NCI-H1092 (cell line): ENCODE measurements at places on chromosomes 2 and 18.

DNA sequence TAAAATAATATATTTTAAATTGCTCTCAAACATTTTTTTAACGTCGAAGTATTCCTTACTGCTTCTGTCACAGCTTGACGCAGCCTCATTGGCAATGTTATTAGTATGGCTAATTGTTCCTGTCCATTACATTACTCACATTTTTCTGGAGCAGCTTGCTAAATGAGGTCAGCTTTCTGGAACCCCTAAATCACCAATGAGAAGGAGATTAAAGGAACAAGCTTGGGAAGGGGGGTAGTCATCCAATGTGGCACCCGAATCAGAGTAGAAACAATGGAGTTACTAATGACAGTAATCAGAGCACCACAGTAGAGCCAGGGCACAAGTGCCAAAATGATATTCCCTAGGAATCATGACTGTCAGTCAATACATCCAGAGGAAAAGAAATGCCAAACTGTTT lies 5.1 kb downstream of the NEUROD1 start:
- DNase-seq, result no peak

DNA sequence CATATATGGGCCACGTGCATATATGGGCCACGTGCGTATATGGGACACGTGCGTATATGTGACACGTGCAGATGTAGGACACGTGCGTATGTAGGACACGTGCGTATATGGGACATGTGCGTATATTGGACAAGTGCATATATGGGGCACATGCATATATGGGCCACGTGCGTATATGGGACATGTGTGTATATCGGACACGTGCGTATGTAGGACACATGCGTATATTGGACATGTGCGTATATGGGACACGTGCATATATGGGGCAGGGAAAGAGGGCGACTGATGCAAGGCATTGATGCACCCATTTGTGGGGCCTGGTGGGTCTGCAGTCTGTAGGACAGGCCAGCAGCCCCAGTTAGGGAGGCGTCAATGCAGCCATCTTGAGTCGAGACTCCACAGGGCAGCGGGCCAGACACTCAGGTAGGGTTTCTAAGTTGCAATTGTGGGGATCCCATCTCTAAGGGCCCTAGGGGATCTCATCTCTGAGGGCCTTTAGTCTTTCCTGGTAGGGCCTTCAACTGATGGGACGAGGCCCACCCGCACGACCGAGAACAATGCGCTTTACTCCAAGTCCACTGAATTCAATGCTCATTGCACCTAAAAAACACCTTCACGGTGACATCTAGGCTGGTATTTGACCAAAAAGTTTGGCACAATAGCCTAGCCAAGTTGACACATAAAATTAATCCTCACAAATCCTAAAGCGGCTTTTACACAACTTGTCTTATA lies 92.3 kb upstream of the ZNF516 start:
- DNase-seq, result no peak

DNA sequence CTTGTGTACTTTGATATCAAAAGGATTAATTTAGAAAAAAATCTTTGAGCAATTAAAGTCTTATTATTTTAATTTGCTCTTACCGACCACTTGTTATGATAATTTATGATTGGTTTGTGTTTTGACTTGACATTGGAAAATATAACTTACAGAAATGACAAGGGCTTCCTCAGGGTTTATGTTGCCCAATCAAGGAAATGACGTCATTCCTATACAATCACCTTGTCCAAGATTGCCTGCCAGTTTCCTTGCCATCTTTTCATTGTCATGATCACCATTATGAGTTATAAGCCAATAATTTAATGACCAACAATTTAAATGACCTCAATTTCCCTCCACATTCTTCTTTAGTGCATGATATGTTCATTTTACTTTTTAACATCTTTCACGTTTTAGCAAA lies 351.8 kb upstream of the TMEFF2 start:
- no peak for DNase-seq

- DNase-seq, result no peak
Observed at GRCh38 chr18:58300867-58301266, 256.8 kb downstream of the NEDD4L start.

DNA sequence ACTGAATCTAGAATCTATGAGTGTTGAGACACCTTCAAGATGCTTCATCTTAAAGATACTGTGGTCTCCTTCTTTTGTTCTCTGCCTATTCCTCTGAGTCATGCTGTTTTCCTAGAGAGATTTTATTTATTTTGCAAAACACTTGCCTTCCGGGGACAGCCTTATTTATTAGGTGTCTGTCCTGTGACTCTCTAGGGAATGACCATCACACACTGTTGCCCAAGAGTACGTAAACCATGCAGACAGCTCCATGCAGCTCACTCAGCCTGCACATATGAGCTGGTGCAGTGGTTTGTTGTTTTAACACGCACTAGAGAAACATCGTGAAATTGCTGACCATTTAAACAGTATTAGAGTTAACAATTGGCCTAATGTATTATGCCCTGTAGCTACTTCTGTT lies 12.4 kb upstream of the ADCYAP1 start:
- DNase-seq, result no peak

DNA sequence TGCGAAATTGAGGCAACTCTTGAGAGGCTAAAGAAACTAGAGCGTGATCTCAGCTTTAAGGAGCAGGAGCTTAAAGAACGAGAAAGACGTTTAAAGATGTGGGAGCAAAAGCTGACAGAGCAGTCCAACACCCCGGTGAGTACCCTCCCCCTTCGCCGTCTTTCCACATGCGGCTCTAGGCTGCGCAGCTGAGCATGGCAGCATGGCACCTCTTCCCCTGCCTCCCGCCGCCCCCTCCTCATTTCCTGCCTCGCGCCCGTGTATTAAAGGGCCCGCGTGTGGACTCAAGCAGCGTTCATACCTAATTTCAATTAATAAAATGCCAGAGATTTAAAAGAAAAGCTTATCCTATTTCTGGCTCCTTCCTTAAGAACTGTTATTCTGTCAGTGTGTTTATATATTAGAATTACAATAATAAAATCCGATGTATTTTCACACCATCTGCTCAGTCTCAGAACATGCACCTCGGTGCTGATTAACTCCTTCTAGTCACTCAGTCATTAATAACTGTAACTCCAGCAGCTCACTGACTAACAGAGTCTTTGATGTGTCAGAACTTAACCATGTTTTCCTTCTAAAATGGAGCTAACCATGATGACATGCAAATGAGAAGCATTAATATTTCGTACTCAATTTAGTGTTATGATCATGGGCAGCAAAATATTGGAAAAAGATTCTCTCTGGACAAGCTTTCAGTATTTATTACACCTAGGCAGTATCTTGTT lies 137.4 kb upstream of the CDCA7 start:
- no peak for DNase-seq

DNA sequence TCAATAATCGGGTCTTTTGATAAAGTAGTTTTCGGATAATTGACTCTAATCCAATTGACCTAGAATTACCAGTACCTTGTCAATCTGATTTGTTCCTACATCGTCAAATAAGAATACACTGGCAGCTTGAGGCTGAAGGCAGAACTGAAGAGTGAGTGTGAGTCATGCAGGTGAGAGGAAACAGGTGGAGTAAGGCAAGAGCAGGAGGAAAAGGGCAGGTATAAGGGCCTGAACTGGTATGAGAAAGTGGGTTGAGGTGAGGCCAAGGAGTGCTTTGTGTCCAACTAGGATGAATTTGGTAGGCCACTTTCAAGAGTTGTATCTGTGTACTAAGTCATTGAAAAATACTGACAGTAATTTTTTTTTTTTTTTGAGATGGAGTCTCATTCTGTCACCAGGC lies 186.0 kb downstream of the ZNF385B start:
- no peak for DNase-seq

- no peak for DNase-seq
Observed at GRCh38 chr2:57918126-57918525, 128.5 kb upstream of the VRK2 start.

DNA sequence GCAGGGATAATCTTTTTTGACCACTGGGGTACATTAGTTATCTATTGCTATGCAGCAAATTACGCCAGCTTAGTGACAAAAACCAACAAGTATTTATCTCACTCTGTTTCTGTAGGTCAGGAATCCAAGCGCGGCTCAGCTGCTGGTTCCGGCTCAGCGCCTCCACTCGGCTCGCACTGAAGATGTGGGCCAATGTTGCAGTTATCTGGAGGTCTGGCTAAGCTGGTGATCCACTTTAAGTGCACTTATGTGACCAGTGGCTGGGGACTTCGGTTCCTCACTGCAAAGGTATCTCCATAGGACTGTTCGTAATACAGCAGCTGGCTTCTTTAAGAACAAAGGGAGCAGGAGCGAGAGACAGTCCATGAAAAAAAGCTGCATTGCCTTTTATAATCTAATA lies 591.9 kb downstream of the TMEM182 start:
- DNase-seq, result no peak

DNA sequence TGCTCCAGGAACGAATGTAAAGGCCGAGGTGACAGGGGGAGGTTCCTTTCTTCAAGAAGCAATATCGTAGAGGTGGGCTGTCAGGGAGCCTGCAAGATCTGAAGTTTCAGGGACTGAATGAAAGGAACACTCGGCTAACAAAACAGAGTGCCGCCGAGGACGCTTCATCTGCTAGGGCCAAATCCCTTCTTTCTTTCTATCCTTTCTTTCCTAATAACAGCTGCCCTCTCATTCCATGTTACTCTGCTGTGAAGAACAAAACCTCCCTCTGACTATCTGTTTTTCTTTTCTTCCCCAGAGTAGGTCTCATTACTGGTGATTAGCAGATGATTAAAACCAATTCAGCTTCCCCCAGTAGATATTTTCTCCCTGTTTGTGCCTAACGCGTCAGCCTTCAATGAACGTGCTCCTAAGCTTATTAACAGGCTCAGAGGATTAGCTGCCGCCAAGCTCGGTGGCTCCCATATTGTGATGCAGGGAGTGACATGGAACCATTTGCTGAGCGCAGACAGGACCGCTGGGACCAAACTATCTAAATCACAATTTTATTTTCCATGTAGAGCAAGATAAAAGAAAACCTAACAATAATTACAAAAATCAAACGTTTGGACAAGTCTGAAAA lies 414.6 kb downstream of the TMEM182 start:
- DNase-seq, result no peak

DNA sequence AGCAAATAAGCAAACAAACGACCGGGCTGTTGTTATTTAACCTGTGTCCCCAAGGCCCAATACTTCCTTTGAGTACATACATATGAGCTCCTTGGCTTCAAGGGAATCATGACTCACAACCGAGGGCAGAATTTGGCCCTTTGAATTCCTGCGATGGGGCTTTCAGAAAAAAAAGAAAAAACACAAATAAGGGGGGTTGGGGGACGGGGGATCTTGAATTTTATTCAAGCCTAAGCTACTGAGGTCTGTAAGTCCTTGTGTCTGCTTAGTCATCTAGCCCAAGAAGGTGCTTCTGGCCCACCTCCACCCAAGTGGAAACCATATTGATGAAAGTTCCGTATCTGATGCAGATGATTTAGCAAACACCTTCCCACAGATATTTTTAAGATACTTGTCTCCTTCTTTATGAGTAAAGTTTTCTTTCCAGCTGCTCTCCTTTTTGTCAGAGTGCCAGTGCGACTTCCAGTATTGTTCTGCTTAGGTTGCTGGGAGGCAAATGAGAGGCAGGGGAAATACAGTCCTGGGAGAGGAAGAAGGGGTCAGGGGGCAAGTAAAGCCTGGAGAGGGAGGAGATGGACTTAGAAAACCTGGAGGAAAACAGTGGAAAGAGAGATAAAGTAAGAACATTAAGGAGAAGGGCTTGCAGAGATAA lies 169.6 kb downstream of the ZEB2 start:
- no peak for DNase-seq

GRCh38 chr2:118176601-118177000 lies 88.3 kb downstream of the INSIG2 start:
- DNase-seq, result no peak

- no peak for DNase-seq
Observed at GRCh38 chr2:20291106-20291564, 59.5 kb downstream of the PUM2 start.

DNA sequence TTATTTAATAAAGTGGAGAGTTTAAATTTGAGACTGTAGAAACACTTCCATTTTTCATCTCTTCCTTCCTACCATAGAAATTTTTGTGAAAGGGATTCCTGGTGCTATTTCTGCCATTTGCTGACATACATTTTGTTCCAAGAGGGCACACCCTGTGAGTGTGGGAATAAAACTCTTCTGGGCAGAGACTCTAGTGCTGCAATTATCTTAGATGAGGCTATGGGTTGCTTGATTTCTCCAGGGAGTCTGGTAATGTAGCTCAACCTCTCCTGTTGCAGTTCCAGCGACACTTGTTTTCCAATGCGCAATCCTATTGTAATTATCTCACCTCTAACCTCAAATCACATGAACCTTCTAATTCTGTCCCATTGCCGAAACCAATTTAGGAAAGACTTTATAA lies 60.1 kb upstream of the ZSWIM2 start:
- no peak for DNase-seq

GRCh38 chr18:74916773-74917393 lies 292.1 kb downstream of the PTGR3 start:
- DNase-seq, result no peak

GRCh38 chr2:128263902-128264331 lies 54.8 kb downstream of the HS6ST1 start:
- DNase-seq, result no peak

GRCh38 chr2:113877711-113878598 lies 11.9 kb upstream of the ACTR3 start:
- peak; percentile 0 for DNase-seq

DNA sequence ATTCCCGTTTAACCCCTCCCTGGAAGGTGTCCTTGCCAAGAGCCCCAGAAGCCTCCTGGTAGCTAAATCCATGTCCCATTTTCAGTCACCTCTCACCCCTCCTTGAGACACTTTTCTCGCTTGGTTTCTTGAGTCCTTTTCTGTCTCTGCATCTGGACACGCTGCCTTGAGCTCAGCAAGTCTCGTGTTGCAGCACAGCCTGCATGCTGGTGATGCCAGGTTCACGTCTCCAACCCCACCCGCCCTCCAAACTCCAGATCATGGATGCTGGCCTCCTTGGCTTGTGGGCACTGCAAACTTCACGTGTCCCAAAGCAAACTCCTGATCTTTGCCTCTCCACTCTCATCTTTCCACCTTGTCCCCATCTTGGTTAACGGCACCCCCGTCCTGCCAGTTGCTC lies 39.3 kb downstream of the CENPO start:
- DNase-seq, result no peak

DNA sequence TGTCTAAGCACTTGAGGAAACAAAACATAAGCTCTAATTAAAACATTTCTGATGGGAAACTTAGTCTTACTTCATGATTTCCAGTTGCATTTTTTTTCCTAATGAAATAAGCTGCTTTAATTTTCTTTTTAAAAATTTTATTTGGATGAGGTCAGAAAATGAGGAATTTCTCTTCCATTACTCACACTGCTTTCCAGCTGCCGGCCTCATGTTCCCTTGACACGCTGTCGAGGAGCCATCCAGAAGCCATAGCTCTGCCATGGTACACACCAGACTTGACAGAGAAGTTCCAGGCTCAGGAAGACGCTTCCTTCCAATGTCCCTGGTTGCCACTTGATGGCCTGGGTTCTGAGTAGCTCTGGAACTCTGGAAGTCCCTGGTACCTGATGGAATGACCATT lies 12.1 kb upstream of the MAPRE2 start:
- DNase-seq, result no peak

- DNase-seq, result peak; percentile 23
Observed at GRCh38 chr2:185291035-185291647, 447.5 kb upstream of the FSIP2 start.

GRCh38 chr2:95086017-95086416 lies 35.6 kb downstream of the MRPS5 start:
- DNase-seq, result no peak
